ENCODE measurements at places on chromosomes 12 and 14. TPM values are rescaled to one million over a fixed set of nuclear protein-coding genes. Genes with fewer than 3 reads are reported as not detected.

KRT72 gene
- total RNA-seq, result not detected

PIANP gene
- not detected for total RNA-seq

GRCh38 chr14:59871166-59871495, 555 bp upstream of the RTN1 start:
- no peak for DNase-seq

KRT82 gene
- not detected for total RNA-seq

GRCh38 chr12:92080911-92081285, 64.7 kb downstream of the BTG1 start:
- no peak for DNase-seq

DNA sequence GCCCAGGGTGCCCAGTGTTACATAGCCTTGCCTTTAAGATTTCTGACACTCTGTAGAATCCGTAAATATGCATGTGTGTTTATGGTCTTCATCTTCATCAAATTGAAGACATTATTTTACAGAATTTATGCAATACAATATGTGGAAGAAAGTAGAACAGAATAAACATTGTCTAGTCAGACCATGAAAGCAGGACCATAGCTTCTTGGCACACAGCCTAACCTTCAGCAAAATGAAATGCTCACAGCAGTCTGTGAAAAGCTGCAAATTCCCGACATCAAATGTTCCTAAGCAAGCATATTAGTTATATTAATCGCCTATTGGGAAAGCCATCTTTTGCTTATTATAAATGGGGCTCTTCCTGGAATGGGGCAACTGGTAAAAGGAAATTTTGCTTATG, 111.3 kb upstream of the GARIN2 start:
- DNase-seq, result no peak
